ENCODE measurements at places on chromosomes 5 and 9.

- DNase-seq: no peak
Measured at GRCh38 chr5:143552680-143553079, 149.2 kb upstream of the NR3C1 start.

DNA sequence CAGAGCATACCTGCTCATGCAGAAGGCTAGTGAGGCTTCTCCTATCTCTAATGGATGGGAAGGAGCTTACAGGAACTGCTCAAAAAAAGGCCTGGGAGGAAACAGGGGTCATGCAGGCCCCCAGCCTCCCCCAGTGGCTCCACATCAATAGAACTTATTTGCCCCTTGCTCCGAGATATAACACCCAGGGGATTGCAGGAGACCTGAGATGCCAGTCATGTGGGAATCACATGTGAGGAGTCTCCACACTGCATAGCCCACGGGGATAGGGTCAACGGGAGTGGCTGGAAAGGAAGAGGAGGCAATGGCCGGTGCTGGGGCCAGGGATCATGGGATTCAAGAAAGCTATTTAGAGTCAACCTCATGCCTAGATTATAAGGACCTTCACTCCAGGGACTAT, 76.2 kb downstream of the NRG2 start:
- DNase-seq: no peak

DNA sequence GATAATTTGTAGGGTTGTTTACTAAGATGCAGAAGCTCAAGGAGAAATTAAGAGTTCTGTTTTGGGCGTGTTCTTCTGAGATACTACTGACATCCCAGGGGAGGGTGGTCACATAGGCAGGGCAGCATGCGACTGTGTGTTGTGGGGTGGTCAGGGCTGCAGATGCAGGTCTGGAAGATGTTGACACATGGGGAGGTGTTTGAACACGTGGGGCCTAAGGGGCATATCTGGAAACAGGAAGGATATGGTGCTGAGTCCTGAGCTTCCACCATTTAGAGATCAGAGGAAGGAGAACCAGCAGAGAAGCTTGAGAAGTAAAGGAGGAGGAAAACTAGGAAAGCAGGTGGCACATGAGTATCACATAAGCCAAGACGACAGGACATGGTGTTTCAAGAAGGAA, 228.2 kb downstream of the ADGRV1 start:
- DNase-seq: no peak

- DNase-seq: no peak
Measured at GRCh38 chr9:13034694-13035002, 244.8 kb downstream of the MPDZ start.

DNA sequence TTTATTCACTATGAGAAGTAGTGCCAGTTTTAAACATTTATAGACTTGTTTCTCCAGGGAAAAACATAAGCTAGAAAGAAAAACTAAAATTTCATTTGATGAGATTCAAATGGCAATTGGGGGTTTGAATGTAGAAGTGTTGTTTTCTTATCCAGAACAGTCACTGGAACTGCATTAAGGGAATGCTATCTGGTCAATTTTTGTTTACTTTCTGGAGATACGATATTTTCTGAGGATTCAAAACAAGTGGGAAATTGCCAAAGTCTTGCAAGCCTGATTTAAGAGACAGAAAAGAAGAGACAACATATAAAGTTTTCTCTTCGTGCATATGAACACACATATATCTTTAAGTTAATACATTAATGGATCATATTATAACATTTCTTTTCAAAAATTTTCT, 118.4 kb downstream of the NXNL2 start:
- DNase-seq: no peak

- DNase-seq: no peak
Measured at GRCh38 chr9:127946728-127947127, 9.1 kb upstream of the DPM2 start.

- no peak for DNase-seq
Measured at GRCh38 chr9:6212722-6213375, 2.8 kb upstream of the IL33 start.

- DNase-seq: no peak
Measured at GRCh38 chr9:98806394-98807035, 955 bp upstream of the GALNT12 start.

DNA sequence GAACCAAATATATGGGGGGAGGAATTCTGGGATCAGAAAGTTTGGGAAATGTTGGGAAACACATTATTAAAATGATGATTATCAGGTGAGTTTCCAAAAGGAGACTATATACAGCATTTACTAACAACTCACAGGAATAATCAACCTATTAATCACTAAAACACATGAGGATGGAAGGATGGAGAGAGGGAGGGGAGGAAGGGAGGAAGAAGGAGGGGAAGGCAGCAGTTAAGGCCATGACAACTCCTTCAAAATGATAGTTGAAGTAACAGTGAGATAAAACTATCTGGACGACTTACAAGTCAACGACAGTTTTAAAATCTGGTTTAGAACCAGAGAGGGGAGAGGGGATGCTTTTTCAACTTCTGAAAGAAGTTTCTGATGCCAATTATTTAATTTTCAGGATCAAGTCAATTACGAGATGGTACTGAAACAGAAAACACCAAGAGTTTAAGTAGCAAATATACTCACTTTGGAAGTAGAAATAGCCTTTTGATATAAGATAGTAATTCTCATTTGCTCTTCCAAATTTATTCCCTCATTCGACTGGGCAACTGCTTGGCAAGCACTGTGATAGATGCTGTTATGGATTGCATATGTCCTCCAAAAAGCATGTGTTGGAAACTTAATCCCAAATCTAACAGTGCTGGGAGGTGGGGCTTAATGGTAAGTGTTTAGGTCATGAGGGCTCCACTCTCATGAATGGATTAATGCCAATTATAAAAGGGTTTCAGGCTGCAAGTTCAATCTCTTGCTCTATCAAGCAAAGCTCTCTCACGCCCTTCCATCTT, 30.4 kb downstream of the FBXW11 start:
- DNase-seq: no peak

DNA sequence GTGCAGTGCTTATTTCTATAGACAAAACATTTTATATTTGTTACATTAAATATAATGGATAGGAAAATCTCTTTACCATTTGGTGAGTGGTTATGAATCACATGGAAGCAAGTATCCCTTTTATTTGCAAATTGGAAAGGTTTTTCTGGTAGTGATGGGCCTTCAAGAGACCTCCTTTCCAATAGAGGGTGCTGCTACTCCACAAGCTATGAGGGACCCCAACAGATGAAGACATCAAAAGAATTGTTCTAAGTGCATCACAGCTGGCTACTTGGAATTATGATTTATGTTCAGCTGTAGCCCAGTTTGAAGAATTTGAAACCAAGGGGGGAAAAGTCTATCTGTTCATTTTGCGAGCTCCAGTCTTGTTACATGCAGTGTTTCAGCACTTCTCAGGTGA, 493.7 kb upstream of the SGCD start:
- DNase-seq: no peak

DNA sequence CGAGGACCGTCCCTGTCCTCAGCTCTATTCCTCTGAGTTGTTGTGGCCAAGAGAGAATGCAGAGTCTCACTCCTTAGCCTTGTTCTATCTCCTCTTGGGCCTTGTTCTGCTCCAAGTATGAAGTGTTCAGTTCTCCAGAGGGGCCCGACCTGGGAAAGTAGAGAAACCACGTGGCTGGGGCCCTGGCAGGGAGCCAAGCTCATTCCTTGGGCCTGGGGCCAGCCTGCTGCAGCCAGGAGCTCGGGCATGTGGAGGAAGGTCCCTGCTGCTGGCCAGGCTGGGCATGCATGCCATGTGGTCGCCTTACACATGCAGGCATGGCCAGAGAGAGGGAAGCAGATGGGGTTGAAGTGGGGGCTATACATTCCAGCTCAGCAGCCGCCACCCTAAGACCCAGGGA, 60.7 kb downstream of the COL27A1 start:
- no peak for DNase-seq

- no peak for DNase-seq
Measured at GRCh38 chr5:88390096-88390441, 121.4 kb upstream of the TMEM161B start.

DNA sequence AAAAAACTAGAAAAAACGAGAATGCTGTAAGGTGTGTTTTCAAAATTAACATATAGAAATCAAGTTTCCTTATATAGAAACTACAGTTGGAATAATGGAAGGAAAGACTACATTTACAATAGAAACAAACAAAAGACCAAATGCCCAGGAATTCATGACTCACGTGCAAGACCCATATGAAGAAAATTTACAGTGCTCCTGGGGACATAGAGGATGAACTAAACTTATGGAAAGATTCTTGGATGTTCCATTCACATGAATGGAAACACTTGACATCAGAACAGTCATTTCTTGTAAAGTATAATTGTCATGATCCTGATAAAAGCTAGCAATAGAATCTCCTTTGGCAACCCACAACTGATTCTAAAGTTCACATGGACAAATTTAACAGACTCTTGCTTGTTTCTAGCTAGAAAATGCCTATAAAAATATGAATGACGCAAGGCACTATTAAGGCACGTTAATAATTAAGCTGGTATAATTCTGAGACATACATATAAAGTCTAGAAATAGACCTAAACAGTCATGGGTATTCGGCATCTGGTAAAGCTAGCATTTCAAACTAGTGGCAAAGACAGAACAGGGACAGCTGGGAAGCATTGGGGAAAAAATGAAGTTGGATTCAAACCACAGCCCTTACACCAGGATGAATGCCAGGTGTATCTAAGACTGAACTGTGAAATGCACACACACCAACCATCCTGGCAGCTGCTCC, 5.1 kb upstream of the ZFP62 start:
- no peak for DNase-seq

GRCh38 chr9:127884427-127884911, 7.0 kb upstream of the AK1 start:
- no peak for DNase-seq

DNA sequence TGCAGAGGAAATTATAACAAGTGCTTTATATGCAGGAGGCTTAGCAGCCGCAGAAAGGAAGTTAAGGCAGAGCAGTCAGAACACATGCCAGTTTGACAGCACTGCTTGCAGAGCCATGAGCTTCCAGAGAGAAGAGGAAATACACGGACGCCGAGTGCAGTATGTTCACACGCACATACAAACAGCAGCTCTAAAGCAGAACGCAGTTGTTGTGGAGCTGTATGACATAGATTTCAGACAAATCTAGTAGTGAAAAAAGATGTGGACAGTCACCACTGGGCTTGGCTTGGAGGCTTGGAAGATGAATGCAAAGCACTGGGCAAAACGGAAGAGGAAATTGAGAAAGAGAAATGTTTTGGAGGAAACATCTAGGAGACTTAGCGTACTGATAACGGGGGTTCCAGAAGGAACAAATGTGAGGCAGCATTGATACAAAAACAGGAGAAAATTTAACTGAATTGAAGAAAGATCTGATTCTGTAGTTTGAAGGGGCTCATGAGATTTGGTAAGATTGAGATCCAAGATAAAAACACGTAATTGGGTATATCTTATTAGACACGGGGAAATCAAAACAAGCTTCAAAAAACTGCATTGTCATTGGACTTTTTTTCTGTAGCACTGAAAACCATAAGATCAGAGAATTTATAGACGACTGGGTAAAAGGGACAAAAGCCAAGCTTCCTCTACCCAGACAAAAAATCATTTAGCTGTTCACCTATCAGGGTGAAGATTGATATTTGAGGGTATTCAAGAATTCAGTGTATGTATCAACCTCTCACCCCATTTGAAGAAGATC, 19.6 kb upstream of the ROPN1L start:
- DNase-seq: no peak

DNA sequence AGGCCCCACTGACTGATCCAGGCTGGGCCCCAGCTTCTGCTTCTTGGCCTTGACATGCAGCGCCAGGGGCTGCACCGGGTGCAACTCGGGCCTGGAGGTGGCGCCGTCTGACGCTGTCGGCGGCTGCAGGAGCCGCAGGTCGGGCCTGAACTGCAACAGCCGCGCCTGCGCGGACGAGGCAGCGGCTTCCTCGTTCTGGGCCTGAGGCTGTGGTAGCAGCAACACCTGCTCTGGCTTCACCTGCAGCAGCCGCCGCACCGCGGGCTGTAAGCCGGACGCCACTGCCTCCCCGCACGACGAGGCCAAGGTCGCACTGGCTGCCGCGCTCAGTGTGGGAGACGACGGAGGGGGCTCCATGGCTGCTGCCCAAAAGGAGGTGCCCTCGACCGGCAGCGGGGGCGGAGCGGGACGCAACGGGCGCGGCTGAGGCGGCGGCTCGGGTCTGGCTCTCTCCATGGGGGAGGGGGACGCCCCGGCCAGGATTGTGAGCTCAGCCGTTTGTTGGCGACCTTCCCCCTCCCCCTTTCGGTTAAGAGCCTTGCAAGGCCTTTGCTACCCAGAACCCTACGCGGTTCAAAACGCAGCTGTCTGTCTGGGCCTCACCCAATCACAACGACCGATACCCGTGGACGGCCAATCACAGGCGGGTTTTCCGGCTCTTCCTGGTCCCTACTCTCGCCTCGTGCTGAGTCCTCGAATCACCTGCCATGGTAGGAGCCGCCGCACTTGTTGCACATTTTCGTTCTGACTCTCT, 438 bp downstream of the SOX30 start:
- no peak for DNase-seq

- no peak for DNase-seq
Measured at GRCh38 chr9:81526587-81526986, 162.8 kb downstream of the TLE1 start.

DNA sequence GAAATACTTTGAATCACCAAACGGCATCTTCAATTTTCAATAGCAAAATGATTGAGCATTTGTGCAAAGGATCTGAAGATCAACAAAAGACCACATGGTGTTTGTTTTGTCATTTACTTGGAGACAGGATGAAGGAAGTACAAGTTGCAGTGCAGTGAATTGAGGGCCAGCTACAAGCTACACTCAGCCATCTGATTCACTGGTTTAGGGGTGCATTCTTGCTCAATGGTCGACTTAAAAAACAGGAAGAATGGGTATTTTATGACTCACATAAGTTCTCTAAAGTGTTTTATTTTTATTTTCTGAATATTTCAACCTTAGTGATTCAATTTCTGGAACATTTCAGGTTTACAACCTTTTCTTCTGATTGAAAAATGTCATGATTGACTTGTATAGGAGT, 412.1 kb upstream of the ADAMTSL1 start:
- no peak for DNase-seq

DNA sequence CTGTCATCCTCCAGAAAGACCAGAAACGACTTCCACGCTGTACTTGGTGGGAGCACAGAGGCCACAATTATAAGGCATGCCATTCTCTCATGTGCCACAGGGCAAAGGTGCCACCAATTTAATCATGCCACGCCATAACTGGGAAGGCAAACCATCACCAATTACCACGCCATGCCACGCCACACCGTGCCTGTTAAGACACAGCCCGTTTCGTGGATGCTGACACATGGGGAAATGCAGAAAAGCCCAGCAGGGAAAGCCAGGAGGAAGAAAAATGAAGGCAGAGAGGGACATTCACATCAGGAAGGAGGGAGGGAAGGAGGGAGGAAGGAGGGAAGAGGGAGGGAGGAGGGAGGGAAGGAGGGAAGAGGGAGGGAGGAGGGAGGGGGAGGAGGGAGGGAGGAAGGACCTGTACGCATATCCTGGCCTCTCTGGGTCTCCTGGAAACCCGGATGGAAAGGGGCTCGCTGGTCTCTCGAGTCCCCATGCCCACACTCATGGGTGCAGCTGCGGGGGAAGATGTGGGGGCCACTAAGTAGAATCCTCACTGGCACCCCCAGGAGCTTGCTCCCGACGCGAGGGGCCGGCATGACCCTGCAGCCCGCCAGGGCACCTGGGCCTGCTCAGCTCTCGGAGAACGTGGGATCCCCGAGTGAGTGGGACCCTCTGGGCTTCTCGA, 61.7 kb upstream of the UBAC1 start:
- no peak for DNase-seq

- no peak for DNase-seq
Measured at GRCh38 chr5:150296496-150296895, 6.2 kb downstream of the ARSI start.

GRCh38 chr5:177313561-177314259, 2.0 kb upstream of the MXD3 start:
- no peak for DNase-seq

Data from NK-92 treated with Interleukin-12 subunit alpha and Interleukin-12 subunit beta, amount 100 ng/mL, for 24 hours (cell line).